Activated CD8-positive, alpha-beta memory T cell treated with anti-CD3 and anti-CD28 coated beads, Interleukin-2, amount 50 U/mL, for 48 hours (primary cell): ENCODE measurements at places on chromosomes 2 and 18.

- DNase-seq, result no peak
Measured at GRCh38 chr18:74082742-74083556, 64.7 kb downstream of the FBXO15 start.

DNA sequence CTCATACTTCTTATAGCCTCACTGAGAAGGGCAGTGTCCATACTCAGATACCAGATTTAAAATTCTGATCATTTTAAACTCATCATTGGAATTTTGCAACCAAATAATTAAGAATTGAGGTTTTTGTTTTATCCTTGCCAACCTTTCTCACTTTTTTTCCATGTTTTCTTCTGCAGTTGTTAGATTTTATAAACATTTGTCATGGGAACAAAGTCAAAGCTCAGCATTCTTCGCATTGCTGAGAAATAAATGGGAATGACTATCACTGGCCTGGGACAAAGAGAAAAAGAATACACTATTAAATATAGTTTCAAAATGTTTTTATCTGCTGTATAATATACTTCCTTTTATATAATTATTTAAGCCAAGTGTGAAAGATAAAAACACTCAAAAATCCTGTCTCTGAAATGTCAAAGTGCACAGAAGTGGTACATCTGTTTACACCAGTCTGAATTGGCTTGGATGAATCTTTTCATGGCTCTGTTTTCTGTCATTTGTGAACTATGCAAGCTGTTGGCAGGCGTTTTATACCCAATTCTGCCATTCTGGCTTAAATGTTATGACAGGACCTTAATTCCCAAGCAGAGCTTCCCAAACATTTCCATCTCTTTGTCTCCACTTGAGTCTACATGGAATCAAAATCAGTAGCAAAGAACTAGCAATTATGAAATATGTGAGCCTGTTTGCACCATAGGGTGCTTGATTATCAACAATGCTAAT is 249.3 kb upstream of the SYT4 start:
- no peak for DNase-seq

DNA sequence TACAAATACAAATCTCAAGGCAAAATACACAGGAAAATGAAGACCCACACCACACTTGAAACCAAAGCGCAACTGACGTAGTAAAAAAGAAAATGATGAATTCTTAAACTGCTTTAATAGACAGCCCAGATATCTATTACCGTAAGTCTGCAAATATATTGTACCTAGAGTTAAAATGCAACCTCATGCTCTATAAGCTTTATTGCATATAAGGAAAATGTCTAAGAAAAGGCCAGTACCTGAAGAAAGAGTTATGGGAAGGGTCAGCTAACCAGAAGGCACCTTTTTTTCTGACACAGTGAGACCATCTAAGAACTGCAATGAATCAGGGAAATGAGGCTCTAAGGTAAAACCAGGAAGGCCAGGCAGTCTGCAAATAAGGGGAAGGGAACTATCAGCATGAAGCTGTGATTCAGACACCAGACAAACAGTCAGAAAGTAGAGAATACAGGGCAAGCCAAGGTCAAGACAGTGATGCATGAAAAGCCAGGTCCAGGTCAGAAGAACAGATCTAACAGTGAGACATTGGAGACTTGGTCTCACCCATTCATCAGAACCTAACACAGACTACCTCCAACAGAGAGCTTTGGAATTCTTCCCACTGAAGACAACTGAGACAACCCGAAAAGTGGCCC is 46.9 kb downstream of the PDE11A start:
- DNase-seq, result no peak

- DNase-seq, result no peak
Measured at GRCh38 chr2:10790228-10790973, 22.2 kb downstream of the PDIA6 start.

GRCh38 chr2:148913061-148913460 is 38.0 kb downstream of the KIF5C start:
- DNase-seq, result no peak
